ENCODE measurements at places on chromosomes 13 and 19.

DNA sequence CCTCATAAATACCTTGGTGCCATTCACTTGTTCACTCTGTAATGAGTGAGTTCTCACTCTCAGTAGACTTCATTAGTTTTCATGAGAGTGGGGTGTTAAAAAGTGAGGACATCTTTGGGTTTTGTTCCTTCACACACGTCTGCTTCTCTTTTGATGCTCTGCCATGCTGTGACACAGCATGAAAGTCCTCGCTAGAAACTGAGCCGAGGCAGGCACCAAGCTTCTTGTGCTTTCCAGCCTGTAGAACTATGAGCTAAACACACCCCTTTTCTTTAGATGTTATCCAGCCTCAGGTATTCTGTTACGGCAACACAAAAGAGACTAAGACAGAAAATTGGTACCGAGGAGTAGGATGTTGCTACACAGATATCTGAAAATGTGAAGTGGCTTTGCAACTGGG is 43.7 kb downstream of the ALOX5AP start:
- DNase-seq = no peak

DNA sequence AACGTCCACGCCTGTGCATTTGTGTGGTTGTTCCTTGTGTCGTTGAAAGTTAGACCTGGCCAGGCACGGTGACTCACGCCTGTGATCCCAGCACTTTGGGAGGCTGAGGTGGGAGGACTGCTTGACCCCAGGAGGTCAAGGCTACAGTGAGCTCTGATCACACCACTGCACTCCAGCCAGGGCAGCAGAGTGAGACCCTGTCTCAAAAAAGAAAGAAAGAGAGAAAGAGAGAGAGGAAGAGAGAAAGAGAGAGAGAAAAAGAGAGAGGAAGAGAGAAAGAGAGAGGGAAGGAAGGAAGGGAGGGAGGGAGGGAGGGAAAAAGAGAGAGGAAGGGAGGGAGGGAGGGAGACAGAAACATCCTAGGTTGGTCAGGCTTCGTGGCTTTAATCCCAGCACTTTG is 5.1 kb downstream of the ZNF114 start:
- DNase-seq = no peak

- DNase-seq = no peak
Measured at GRCh38 chr13:113671066-113672001, 4.3 kb downstream of the GRK1 start.

DNA sequence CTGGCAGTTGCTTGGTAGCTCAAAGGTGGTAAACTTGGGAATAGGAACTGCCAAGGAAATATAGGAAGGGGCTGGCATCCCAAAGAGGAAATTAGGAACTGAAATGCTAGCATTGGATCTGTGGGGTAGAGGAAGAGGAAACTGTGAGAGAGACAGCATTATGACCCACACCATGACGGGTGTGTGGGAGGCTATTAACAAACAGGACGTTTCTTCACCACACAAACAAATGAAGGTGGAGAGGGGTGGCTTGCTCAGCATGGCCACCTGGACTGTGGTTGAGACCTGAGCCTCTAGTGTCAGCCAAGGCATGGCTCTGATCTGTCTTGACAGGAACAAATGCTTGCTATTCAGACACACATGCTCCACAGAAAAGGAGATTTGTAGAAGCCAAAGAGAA is 178.2 kb downstream of the B3GLCT start:
- no peak for DNase-seq

DNA sequence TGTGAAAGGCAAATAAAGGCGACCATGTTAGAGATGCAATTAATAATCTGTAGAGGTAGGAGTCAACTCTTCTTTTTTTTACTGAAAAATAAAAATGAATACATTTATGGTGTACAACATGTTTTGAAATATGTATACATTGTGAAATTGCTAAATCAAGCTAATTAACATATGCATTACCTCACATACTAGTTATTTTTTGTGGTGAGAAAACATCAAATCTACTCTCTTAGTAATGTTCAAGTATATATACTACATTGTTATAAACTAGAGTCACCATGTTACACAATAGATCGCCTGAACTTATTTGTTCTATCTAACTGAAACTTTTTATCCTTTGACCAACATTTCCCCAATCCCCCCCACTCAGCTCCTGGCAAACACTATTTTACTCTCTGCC is 143.2 kb downstream of the POU4F1 start:
- no peak for DNase-seq

All from GM03348 (cell line).